Stimulated activated CD4-positive, alpha-beta T cell treated with anti-CD3 and anti-CD28 coated beads, TNF-alpha, amount 100 ng/mL, for 1 hour (primary cell): ENCODE measurements at places on chromosomes 4 and X.

DNA sequence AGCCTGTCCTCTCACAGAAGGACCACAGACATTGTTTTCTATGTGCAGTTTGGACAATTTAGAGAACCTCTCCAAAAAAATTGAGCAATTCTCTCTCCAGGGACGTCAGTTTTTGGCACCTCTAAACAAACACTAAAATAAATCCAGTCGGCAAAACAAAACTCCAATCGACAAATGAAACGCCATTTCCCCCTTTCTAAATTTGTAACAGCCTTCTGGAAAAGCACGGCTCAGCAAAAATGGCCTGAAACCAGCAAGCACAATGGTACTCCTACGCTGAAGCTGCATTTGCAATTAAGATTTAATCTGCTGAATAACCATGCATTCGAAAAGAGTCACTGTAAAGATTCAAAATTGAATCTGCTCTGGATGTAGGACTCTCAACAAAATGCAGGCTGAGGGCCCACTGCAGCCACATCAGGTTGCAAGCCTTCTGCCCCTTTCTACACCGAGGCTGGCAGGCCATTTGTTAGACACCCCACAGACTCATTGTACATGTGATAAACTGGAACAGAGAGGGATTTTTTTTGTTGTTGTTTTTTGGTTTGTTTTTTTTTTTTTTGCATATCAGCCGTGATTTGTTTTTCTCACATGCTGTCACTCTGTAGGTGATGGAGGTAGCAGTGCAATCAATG, 79.9 kb upstream of the MAP3K15 start:
- DNase-seq, result no peak

DNA sequence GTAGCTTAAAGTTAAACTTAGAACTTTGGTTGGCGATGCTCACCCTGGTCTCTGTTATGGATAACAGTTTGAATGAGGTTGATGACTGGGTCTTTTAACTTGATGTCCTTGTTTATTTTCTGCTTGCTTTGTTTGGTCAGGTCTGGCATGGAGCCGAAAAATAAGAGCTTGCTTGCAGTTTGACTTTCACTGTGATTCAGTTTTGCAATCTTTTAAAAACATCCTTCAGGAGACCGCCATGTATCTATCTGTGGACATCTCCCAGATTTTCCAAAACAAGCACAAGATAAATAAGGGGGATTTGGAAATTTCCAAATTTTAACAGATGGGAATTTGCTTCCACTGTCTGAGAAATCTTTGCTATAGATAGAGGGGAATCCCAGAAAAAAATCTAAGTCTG, 246.7 kb downstream of the PALLD start:
- no peak for DNase-seq

GRCh38 chr4:68373513-68373912, 23.6 kb upstream of the YTHDC1 start:
- DNase-seq, result no peak

DNA sequence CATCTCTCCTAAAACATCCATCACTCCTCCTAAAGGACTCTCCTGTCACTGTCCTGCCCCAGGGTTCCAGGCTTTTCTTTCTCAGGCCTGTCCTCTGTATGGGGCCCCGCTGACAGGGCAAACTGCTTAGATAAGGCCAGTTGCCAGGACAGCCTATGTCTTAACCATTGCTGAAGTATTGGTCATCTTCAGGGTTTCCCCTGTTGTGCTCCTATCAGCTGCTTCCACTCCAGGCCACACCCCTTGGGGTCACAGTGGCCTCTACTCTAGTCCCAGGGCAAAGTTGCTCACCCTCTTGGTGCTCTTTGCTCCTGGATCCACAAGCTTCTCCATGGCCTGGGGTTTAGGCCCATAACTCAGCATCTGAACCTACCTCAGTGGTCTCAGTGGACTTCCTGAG, 138.0 kb upstream of the PJA1 start:
- DNase-seq, result no peak

- no peak for DNase-seq
Measured at GRCh38 chr4:165606465-165607205, 227.8 kb downstream of the CPE start.

- no peak for DNase-seq
Measured at GRCh38 chr4:156443488-156443887, 489.8 kb upstream of the CTSO start.

- DNase-seq, result no peak
Measured at GRCh38 chr4:74618659-74619058, 173.7 kb downstream of the AREG start.

DNA sequence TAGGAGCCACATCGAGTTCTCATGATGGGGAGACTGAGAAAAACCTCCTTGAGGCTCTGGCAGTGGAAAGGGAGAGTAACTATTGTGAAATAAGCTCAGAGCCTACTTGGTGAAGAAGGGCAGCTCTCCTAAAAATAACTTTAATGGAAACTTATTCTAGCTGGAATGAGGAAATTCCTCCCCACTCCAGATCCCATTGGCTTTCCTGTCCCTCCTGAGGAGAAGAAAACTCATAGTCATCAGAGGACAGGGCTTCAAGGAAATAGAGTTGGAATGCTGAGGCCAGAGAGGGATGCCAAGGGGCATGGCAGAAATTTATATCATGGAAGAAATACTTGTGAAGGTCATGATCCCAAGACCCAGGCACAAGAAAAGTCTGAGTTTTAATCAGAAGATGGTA, 70.7 kb upstream of the TAPT1 start:
- no peak for DNase-seq

GRCh38 chr4:60726779-60727178, 473.3 kb upstream of the ADGRL3 start:
- no peak for DNase-seq

DNA sequence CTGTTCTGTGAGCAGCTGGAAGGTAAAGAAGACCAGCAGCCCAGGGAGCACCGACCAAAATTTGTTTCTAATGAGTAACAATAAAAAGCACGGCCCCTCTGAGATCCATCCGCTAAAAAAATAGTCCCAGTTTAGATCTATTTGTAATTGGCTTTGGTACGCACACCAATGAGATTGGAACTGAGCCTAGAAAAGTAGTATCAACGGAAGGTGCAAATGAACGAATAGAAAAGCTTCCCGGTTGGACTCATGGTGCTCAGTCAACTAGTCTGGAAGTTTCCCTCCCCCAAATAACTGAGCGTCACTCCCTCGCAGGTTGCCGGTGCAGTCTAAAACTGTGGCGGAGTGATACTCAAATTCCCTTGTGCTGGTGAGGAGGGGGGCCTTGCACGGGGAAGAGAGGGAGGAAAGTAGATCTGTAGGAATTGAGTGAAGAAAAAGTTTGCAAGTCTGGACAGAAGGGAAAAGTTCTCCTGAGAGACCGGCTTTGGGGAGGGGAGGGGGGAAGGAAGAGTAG, at the start of gene COL4A5:
TSS of gene COL4A5 (plus strand) at position 413 of the 517 bp plus-strand sequence. CDS start 288 bp downstream, outside the sequence.
- no peak for DNase-seq

GRCh38 chrX:41608244-41608643, 80.5 kb upstream of the GPR34 start:
- DNase-seq, result no peak

DNA sequence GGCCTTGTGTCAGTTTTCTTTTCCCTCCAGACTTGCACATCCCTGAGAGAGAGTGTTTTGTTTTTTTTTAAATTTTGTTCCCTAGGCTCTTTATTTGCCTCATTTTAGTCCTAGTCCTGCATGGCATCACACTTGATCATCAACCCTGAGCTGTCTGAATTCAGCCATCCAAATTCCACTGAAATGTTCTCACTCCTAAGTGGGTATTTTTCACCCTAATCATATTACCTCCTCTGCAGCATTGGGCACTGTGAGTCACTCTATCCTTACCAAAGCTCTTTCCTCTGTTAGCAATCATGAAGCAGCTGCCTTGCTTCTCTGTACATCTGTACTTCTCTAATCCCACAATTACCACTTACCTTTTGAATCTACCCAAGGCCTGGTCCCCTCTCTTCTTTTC, 356.6 kb upstream of the MAGEB2 start:
- DNase-seq, result no peak

DNA sequence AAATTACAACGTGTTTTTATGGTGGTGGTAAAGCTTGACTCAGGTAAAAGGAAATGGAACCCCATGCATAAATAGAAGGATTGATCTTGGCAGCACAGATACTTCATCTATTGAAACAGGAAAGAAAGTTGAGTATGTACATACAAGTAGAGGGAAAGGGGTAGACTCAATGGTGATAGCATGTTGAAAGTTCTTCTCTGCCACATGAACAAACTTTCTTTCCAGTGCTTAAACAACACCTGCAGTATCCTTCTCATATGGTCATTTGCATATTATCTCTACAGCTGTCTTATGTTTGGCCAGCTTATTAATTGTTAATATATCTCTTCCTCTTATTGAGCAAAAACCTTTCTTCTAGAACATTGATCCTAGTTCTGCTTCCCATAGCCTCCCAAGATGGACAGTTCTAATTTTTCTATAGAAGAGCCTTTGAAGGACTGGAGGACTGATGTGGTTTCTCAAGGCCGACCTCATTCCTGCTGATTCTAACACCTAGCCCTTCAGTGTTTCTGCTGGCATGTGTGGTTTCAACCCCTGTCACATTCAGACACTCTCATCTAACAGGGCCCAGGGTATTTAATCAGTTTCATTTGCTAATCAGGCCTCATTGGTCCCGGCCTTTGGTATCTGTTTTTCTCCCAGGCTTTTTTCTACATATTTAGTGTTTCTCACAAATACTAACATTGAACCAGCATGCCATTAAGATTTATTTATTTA, 108.1 kb upstream of the SPRY1 start:
- DNase-seq, result no peak

- peak; percentile 29 for DNase-seq
Measured at GRCh38 chr4:27010334-27010940, 149.8 kb downstream of the STIM2 start.

DNA sequence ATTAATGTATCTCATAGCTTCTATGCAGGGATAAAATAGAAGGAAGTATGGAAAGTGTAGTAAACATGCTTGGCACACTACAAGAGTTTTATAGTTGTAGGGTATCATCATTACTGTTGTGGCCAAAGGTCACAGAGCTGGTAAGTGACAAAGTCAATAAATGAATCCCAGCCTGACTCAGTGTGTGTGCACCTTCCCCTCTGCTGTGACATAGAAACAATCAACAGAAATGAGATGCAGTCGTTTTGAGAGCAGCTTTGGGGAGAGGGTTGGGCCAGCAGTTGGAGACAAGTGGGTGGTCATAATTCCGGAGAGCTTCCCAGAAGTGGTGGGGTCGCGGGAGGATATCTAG, 82.4 kb upstream of the RBPJ start:
- no peak for DNase-seq

- no peak for DNase-seq
Measured at GRCh38 chr4:60345392-60345791, 854.7 kb upstream of the ADGRL3 start.

- DNase-seq, result no peak
Measured at GRCh38 chr4:926538-926937, 5.6 kb downstream of the GAK start.

DNA sequence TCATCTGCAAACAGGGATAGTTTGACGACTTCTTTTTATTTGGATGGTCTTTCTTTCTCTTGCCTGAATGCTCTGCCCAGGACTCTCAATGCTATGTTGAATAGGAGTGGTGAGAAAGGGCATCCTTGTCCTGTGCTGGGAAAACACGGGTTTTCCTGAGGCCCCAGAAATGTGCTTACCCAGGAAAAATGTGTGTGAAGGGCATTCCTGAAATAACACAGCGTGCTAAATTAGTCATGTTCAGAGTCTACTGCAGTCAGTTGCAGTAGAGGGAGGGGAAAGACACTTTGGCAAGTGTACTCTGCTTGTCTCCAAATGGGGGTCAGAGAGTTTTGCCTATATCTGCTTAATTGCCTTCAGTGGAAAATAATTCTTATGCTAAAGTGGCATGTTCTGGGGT, 153.9 kb downstream of the CCNG2 start:
- no peak for DNase-seq

DNA sequence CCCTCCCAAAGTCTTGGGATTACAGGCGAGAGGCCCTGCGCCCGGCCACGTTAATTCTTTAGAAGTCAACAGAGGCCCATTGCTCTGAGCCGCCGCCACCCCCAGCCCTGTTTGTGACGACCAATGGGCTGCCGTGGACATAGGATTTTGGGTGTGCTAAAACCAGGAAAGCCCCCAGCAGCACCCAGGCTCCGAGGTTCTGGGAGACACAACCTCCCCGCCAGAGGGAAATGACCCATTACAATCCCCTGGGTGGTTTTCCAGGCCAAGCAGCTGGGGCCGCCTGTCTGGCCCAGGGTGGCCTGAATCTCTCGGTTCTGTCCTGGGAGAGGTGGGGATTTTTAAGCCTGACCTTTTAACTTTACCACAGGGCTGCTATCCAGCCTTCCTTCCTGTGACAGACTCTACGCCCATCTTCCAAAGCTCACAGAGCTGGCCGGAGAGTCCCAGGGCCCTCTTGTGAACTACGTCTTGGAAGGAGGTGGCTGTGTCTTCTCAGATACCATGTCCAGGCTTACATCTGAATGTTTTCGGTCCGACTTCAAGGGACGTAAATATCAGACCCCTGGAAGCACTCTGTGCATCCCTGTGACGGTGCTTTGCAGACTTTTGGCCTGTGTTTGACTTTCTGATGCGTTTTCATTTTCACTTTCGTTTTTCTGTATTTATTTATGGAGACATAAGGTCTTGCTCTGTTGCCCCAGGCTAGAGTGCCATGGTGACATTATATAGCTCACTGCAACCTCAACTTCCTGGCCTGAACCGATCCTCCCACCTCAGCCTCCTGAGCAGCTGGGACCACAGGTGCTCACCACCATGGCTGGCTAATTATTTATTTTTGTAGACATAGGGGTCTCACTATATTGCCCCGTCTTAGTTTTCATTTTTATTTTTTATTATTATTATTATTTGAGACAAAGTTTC, 36.0 kb downstream of the P2RY8 start:
- no peak for DNase-seq

GRCh38 chr4:2261110-2261852, 628 bp downstream of the MXD4 start:
- no peak for DNase-seq

GRCh38 chr4:106021737-106022410, 126.6 kb downstream of the NPNT start:
- DNase-seq, result no peak

DNA sequence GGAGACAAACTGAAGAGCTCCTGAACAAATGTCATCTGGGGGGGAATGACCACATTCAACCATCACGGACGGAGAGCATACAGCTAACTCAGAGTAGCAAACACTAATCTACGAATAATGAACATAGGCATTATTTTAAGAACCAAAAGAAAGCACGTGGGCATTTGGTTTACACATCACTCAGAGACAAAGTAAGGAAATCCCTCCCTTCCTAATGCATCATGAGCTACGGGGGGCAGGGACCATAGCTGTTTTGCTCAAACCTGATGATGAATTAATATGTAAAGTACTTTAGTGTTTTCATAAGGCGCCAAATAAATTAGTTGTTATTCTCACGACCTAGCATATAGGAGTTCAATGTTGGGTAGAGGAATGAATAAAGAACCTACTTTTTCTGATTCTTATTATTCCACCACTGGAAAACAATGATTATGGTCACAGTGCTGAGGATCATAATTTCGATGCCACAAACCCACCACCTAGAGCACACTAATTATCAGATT, 11.7 kb upstream of the TMEM156 start:
- DNase-seq, result no peak

- no peak for DNase-seq
Measured at GRCh38 chrX:149962859-149963757, 24.8 kb upstream of the EOLA2 start.

GRCh38 chr4:34170946-34171345, 2073.4 kb downstream of the ARAP2 start:
- DNase-seq, result no peak
